ENCODE measurements at places on chromosomes 5 and 9.

DNA sequence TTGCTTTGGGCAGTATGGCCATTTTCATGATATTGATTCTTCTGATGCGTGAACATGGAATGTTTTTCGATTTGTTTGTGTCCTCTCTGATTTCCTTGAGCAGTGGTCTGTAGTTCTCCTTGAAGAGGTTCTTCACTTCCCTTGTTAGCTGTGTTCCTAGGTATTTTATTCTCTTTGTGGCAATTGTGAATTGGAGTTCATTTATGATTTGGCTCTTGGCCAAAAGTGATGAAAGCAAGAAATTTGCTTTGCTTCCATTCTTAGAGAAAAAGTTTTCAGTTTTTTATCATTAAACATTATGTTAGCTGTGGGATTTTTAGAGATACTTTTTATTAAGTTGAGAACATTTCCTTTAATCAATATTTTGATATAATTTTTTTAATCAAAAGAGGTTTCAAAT, 203.5 kb downstream of the TAF11L14 start:
- DNase-seq = no peak

- DNase-seq = no peak
Measured at GRCh38 chr9:133461975-133462374, 2.2 kb downstream of the CACFD1 start.

DNA sequence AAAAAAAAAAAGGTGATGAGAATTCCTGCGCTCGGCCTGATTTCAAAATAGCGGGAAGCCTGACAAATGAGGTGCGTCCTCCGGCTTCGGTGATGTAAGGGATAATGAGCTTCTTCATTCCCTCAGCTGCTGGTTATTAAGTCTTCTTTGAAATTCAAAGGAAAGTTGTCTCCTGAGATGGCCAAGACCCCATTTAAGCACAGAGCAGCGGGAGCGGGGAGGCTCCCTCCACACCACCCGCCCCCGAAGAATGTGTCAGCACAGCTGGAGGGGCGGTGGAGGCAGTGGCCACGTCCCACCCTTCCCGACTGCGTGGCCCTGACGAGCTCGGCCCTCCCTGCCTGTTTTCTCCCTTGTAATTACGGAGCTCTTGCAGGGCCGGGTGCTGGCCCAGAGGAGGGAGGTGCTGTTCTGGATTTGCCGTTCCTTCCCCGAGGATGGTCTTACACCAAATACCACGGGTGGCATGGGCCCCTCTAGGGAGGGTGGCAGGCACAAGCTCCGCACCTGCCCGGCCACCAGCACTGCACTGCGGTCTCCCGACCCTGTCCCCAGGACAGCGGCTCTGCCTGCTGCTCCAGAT, 31.0 kb downstream of the SLC9A3 start:
- no peak for DNase-seq

- no peak for DNase-seq
Measured at GRCh38 chr9:94867842-94868312, 141.4 kb downstream of the AOPEP start.

All from activated naive CD4-positive, alpha-beta T cell (primary cell).